ENCODE measurements at places on chromosomes 7 and 10. TPM values are rescaled to one million over a fixed set of nuclear protein-coding genes. Genes with fewer than 3 reads are reported as not detected.

The LIPK gene
- total RNA-seq: not detected

The DOCK1 gene
- total RNA-seq: 108 TPM

The JCAD gene
- 61.6 TPM for total RNA-seq

The LIPN gene
- total RNA-seq: not detected

The FRAT1 gene
- total RNA-seq: 2.3 TPM

The AS3MT gene
- 0.98 TPM for total RNA-seq

The MBL2 gene
- total RNA-seq: not detected

The GBX1 gene
- under 0.01 TPM for total RNA-seq

The UTF1 gene
- not detected for total RNA-seq

The C10orf53 gene
- total RNA-seq: not detected

The RAB11FIP2 gene
- total RNA-seq: 17.8 TPM
